Stimulated activated CD4-positive, alpha-beta T cell treated with anti-CD3 and anti-CD28 coated beads, Interleukin-2, amount 100 ng/mL, for 24 hours (primary cell): ENCODE measurements at places on chromosomes 2 and 18.

- DNase-seq = no peak
These were observed 20.7 kb upstream of the KCTD1 start for GRCh38 chr18:26568926-26569665.

DNA sequence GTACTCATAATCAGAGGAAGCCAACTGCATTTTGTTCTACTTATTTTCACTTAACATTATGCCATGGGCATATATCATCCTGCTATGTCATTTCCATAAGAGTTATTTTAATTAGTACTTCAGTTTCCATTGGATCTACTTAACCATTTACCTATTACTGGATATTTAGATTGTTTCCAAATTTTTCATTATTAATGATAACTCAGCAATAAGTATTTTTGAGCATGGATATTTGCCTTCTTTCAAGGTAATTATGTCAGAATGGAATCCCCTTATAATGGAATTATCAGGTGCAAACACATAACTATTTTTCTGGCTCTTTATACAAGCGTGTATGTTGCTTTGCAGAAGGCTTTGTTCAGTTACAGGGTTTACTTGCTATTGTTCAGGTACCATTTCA, 126.6 kb downstream of the RDH14 start:
- no peak for DNase-seq

- no peak for DNase-seq
These were observed 164.6 kb downstream of the VWC2L start for GRCh38 chr2:214575465-214575864.

DNA sequence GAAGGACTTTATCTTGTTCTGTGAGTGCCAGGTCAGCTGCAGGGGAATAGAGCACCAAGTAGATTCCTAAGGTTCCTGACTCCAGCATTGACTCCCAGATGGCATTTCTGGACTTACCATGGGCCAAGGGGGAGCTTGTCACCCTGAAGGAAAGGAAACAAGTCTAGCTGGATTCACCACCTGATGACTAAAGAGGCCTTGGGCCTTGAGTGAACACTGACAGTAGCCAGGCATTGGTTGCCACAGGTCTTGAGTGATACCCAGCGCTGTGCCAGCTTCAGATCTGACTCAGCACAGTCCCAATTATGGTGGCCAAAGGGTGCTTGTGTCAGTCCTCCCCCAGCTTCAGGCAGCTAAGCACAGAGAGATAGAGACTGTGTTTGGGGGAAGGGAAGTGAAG, 40.1 kb upstream of the CAPN13 start:
- no peak for DNase-seq

DNA sequence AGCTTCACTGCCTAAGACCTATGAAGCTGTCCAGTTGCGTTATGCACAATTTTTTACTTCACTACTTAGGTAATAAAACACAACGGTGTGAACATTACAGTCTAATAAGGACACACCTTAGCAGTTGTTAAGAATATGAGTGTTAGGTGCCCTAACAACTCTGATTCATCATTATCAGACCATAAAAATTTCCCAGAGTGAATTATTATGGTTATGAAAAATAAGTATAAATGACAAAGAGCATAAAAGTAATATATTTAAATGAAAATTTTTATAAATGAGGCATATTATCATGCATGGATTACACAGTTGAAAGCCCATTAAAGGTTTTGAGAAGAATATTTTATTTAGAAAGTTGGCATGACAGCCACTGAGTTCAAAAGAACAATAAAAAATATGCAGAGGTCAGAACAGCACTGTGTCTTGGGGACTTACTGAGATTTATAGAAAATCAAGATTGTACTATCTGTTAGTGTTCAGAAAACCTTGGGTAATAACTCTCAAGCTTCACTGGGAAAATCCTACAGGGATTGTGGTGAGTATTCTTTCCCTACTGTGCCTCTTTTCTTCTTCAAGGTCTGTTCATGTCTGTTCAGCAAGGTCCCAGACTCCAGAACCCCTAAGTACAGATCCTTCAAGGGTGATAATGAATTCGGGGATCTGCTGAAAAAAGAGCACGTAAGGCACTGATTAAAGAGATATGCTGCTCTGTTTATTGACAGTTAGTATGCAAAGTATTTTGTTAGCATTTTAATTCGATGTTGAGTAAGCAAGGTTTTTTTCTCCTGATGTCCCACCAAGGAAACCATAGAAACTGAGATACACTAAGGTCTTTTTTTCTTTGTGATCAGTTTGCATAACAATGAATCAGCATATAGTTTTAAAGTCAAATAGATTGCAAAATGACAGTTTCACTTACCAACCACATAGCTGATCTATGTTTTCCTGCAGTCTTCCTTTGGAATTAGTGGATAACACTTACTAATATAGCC, 250.0 kb downstream of the DSEL start:
- no peak for DNase-seq
